Lower lobe of right lung (tissue), 2 donors: ENCODE measurements at places on chromosomes 16 and 17. TPM values are rescaled to one million over a fixed set of nuclear protein-coding genes. Genes with fewer than 3 reads are reported as not detected.

The KRTAP9-4 gene
- total RNA-seq = not detected

The CLEC18A gene
- 2.7 TPM for total RNA-seq

The OSBPL7 gene
- total RNA-seq = 15.0 TPM

- no peak for DNase-seq
- H3K36me3 ChIP-seq = peaks cover 81% of the 10 kb centered on the region
- H3K4me1 ChIP-seq = no peaks in the 10 kb centered on the region
- H3K4me3 ChIP-seq = no peak overlapping the region
- H3K27ac ChIP-seq = no peak overlapping the region
These were observed 23.2 kb downstream of the VPS53 start for GRCh38 chr17:691423-691822.

The P2RX5 gene
- total RNA-seq = 2.5 TPM

The HID1 gene
- 28.6 TPM for total RNA-seq

DNA sequence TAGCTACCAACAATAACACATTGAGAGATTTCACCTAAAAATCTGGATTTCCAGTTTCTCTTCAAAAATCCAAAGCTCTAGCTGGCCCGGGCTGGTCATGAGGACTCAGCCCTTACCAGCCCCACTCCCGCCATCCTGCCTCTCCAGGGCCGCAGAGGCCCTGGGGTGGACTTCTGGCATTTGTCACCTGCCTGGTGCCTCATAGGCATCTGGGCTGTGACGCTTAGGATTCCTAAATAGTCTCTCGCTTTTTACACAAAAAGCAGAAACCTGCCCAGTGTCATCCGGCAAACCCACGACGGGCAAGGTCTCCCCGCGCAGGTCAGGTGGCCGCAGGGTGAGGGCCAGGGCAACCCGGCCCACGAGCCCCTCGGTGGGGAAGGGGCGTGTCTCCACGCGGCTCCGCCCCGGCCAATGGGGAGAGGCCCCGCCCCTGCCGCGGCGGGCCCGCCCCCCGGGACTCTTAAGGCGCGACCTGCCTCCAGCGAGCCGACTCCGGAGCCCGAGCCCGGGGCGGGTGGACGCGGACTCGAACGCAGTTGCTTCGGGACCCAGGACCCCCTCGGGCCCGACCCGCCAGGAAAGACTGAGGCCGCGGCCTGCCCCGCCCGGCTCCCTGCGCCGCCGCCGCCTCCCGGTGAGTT, at the start of gene VASN:
Gene VASN (plus strand): TSS at position 492 of the 644 bp plus-strand sequence. CDS start 9,030 bp downstream, outside the sequence.
- DNase-seq = peak; percentile 85
- peaks cover 72% of the 10 kb centered on the region for H3K4me1 ChIP-seq
- H3K27ac ChIP-seq = peak within 1 kb of the TSS; percentile 77
- no peaks in the 10 kb centered on the region for H3K36me3 ChIP-seq
- peak within 1 kb of the TSS; percentile 74 for H3K4me3 ChIP-seq

The OR4D1 gene
- total RNA-seq = not detected

GRCh38 chr16:60739737-60740683, 1296.2 kb downstream of the CDH8 start:
- no peak for DNase-seq
- H3K27ac ChIP-seq = no peak overlapping the region
- no peak overlapping the region for H3K4me3 ChIP-seq
- no peaks in the 10 kb centered on the region for H3K4me1 ChIP-seq
- no peaks in the 10 kb centered on the region for H3K27me3 ChIP-seq

DNA sequence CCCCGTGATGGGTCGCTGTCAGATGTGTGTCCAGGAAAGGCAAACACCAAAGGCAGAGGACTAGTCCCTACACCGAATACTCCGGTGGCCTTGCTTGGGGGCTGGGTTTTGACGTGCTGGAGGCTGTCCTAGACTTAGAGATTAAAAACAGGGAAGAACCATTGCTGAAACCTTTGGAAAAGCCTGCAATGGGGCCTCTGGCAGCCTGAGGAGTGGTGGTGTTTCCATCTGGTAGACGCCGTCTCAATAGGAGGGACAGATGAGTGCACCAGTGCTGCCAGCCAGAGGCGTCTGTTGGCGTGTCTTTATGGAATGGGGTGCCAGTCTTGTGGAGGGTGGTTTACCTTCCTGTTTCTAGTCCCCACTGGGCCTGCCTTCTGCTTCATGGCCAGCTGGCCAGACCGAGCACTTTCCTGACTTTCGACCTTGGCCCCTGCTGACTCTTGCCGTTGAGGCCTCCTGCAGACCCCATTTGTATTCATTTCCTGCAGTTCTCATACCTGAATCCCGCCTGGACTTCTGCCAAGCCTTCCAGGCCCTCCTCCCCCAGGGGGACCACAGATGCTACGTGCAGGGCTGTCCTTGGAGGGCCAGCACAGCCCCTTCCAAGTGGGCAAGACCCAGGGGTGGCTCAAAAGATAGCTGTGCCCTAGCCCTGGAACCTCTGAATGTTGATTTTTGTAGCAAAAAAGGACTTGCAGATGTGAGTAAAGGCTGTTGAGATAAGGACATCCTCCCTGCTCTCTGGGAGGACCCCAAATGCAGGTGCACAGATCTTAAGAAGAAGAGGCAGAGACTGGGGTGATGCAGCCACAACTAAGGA, 1.9 kb upstream of the DNASE1 start:
- DNase-seq = peak; percentile 20
- no peak overlapping the region for H3K4me3 ChIP-seq
- no peak overlapping the region for H3K27ac ChIP-seq
- no peaks in the 10 kb centered on the region for H3K27me3 ChIP-seq
- H3K4me1 ChIP-seq = no peaks in the 10 kb centered on the region

DNA sequence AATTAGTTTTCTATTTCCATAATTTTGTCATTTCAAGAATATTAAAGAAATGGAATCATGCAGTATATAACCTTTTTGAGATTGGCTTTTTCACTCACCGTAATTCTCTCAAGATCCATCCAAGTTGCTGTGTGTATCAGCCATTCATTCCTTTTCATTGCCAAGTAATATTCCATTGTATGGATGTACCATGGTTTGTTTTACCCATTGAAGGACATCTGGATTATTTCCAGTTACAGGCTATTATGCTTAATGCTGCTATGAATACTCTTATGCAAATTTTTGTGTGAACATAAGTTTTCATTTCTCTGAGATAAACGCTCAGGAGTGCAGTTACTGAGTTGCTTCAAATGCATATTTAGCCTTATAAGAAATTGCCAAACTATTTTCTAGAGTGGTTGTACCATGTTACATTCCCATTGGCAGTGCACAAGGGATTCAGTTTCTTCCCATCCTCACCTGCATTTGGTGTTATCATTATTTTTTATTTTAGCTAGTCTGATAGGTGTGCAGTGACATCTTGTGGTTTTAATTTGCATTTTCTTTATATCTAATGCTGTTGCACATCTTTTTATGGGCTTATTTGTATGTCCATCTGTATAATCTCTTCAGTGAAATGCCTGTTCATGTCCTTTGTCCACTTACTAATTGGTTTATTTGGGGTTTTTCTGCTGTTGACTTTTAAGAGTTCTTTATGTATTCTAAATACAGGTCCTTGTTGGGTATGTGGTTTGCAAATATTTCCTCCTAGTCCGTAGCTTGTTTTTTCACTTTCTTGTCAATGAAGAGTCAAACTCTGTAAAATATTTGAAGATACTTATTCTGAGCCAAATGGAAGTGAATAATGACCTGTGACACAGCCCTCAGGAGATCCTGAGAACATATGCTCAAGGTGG, 32.7 kb downstream of the BMERB1 start:
- H3K4me1 ChIP-seq = no peaks in the 10 kb centered on the region
- H3K27ac ChIP-seq = no peak overlapping the region
- no peak for DNase-seq

GRCh38 chr17:82571855-82572254, 52.3 kb downstream of the FOXK2 start:
- H3K4me1 ChIP-seq = peaks cover 19% of the 10 kb centered on the region
- H3K27me3 ChIP-seq = no peaks in the 10 kb centered on the region
- DNase-seq = no peak
- no peak overlapping the region for H3K27ac ChIP-seq
- no peak overlapping the region for H3K4me3 ChIP-seq

DNA sequence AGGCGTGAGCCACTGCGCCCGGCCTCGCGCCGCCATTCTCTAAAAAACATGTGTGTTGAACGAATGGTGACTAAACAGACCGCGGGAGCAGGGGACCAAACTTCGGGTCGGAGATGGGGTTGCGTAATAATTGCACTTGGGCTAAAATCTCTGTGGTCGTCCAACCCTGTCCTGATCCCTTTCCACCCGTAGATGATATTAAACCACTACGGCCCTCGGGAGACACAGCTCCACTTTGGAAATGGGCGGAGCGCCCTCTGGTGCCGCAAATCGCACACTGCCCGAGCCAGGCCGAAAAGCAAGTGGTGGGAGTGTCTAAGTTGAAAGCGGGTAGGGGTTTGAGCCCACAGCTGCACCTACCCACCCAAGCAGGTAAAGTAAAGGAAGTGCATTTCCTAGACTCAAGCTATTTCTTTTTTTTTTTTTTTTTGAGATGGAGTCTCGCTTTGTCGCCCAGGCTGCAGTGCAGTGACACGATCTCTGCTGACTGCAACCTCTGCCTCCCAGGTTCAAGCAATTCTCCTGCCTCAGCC, 17.0 kb downstream of the CAVIN1 start:
- peak overlapping the region; percentile 61 for H3K27ac ChIP-seq
- peak; percentile 90 for DNase-seq
- peak overlapping the region; percentile 29 for H3K4me3 ChIP-seq
- peaks cover 34% of the 10 kb centered on the region for H3K36me3 ChIP-seq
- no peaks in the 10 kb centered on the region for H3K27me3 ChIP-seq
- H3K4me1 ChIP-seq = peaks cover 85% of the 10 kb centered on the region

GRCh38 chr17:1488826-1489270, 3.6 kb downstream of the MYO1C start:
- H3K27me3 ChIP-seq = no peaks in the 10 kb centered on the region
- peak overlapping the region; percentile 95 for H3K27ac ChIP-seq
- H3K36me3 ChIP-seq = peaks cover 4% of the 10 kb centered on the region
- H3K4me3 ChIP-seq = peak overlapping the region; percentile 61

DNA sequence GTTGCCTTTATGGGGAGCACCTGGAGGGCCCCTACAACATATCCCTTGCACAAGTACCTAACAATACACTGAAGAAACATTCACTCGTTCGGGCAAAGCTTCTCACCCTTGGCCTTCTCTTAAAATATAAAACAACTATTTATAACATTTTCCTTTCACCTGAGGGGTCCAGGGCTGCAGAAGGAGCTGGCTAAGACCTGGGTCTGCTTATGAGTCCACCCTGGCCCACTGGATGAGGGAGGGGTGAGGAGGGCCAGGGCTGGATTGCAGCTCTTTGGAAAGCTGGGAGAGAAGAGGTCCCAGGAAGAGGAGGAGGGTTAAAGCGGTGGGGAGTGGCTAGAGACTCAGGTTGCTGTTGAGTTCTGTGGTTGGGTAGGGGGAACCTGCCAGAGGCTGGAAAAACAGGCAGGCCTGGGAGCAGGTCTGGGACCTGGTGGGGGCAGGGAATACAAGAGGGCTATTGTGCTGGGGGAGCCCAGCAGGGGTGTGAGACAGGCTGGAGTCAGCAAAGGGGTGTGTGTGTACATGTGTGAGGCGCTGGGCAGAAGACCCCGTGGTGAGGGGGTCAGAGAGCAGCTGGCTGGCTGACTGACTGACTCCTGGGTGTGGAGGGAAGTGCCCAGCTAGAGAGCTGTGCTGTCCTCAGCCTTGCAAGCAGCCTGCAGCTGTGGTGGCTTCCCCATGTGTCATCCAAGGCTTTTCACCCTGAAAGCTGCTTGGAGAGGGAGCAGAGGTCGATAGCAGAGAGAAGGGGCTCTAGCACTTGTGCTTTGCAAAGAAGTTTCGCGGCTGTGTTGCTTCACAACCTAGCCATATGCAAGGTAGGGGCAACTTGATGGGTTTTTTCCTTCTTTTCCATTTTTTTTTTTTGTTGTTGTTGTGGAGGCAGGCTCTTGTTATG, 10.2 kb upstream of the MRC2 start:
- peaks cover 35% of the 10 kb centered on the region for H3K36me3 ChIP-seq
- H3K4me1 ChIP-seq = no peaks in the 10 kb centered on the region
- no peak for DNase-seq
- no peaks in the 10 kb centered on the region for H3K27me3 ChIP-seq

GRCh38 chr17:76281573-76282371, 16.6 kb downstream of the UBALD2 start:
- no peak for DNase-seq
- no peaks in the 10 kb centered on the region for H3K27me3 ChIP-seq
- H3K27ac ChIP-seq = no peak overlapping the region
- H3K4me3 ChIP-seq = no peak overlapping the region
- H3K4me1 ChIP-seq = peaks cover 7% of the 10 kb centered on the region

DNA sequence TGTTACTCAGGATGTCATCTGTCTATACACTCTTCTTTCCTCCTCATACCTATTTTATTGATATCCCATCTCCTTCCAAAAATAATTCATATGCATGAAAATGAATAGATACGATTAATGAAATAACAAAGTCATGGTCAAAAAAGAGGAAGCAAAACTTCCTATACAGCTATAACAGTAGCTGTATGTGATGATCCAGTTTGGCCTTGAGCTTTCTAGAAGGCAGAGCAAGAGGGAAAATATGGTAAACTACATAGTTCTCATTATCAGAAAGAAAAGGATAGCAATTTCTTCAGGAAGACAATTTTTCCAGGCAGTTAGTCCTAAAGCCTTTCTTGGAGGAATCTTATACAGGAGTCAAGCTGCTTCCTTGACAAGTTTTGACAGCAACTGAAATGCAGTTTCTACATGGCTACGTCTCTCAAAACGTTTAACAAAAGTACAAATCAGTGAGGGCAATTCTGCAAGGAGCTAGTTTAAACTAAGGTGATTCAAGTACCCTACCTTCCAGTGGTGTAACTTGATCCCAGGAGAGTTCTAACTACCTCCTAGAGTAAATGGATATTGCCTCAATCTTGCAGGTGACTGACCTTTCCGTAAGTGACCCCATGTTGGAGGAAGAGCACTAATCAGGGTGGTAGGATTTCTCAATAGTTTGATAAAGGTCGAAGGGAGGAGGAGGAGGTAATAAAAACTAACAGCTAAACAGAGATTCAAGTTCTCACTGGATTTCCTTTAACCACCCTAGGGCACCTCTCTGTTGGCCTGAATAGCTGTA, 1.0 kb downstream of the SPAG5 start:
- no peak overlapping the region for H3K4me3 ChIP-seq
- H3K27me3 ChIP-seq = no peaks in the 10 kb centered on the region
- H3K36me3 ChIP-seq = no peaks in the 10 kb centered on the region
- H3K4me1 ChIP-seq = peaks cover 16% of the 10 kb centered on the region
- no peak for DNase-seq
- H3K27ac ChIP-seq = no peak overlapping the region

DNA sequence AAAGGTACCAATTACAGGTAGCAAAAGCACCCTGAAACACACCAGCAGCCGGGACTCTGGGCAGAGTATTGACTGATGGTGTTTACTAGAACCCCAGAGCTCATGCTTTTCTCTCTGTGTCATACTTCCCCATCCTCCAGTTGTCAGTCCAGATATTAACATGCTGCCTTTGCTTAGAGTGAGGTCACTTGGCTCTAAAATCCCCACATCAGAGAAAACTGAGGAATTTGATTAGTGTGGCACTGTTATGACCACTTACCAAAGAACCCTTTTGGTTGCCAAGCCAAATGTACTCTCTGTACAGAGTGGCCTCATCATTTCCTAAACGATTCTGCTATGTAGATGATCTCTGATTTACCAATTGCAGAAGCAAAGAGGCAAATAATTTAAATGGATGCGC, 80.4 kb downstream of the ABCC12 start:
- H3K27me3 ChIP-seq = no peaks in the 10 kb centered on the region
- no peak for DNase-seq
- H3K27ac ChIP-seq = no peak overlapping the region
- H3K36me3 ChIP-seq = no peaks in the 10 kb centered on the region
- H3K4me3 ChIP-seq = no peak overlapping the region
- H3K4me1 ChIP-seq = no peaks in the 10 kb centered on the region

- H3K4me3 ChIP-seq = no peak overlapping the region
- peaks cover 40% of the 10 kb centered on the region for H3K36me3 ChIP-seq
- H3K27me3 ChIP-seq = no peaks in the 10 kb centered on the region
- no peaks in the 10 kb centered on the region for H3K4me1 ChIP-seq
- no peak overlapping the region for H3K27ac ChIP-seq
These were observed 30.4 kb downstream of the PPM1D start for GRCh38 chr17:60630352-60630751.
